Gastroesophageal sphincter (tissue), 4 donors: ENCODE measurements at places on chromosomes 3 and 15. TPM values are rescaled to one million over a fixed set of nuclear protein-coding genes. Genes with fewer than 3 reads are reported as not detected.

CLDN18 gene
- total RNA-seq = not detected

GOLGA8O gene
- 0.54 TPM for total RNA-seq

SOX14 gene
- not detected for total RNA-seq

DNA sequence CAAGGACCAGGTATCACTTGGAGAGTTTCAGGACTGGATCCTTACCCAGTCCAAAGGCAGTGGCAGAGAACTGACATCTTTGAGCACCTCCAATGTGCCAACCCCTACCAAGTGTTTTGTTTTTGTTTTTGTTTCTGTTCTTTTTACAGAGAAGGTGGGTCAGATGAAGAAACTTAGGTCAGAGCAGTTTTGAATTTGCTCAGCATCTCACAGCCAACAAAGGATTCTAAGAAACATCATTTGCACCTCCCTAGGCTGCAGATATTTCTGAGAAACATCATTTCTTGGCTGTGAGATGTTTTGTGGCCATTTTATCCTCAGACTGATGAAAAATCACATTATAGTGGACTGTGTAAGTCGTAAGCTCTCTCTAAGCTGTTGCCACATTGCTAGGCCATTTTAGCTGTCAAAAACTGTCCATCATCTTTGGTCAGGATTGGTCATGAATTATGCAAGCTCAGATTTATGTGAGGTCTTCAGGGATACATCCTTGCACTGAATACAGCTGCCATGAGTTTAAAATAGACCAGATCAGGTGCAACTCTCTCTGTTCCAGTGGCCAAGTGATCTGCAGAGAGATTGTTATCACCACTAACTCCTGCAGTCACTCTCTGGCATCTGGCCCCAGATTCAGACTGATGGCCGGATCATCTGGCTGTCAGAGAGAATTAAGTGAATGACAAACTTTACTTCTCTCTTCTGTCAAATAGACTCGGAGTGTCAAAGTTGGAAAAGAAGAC, 341.5 kb downstream of the EPHB1 start:
- ATAC-seq = no peak
